ENCODE measurements at places on chromosomes 12 and 14.

GRCh38 chr14:54366736-54367735, 29.8 kb upstream of the CDKN3 start:
- DNase-seq = peak; percentile 45

DNA sequence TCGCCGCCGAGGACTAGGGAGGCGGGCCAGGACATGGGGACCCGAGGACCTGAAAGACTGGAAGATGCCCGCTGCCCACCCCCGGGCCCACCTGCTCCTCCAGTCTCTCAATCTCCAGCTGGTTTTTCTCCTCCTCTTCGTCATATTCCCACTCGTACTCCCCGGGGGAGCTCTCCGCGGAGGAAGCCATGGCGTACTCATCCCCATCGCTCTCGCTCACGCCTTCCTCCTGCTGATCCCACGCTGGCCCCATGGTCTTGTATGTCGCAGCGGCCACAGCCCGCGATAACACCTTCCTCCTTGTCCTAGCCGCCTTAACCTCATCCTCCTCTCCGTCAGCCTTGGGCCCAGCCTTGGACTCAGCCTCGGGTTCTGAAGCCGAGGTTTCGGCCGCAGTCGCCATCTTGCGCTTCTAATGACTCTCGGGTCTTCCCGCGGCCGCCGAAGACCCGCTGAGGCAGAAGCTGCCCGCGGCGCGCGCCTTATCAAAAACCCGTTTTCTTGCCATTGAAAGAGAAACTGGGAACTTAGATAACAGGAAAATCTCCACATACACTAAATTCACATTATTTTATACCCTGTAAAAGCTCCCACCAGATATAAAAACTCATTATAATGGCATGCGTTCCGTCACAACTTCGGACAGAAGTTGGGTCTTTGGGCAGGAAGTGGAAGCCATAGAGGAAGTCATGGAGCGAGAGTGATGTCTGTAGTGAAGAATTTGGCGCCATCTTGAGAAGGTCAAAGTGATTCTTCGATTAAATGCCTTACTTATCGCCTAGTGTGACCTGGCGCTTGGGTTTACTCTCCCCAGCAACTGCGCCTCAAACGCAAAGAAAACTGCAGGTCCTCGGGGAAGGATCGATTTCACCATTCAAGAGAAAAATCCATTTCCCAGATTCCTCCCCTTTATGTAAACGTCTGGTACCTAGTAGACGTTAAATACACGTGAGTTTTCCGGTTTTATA, at the start of gene SART3:
Gene SART3, minus strand, starts transcription at position 422 of the 968 bp plus-strand sequence. Its CDS starts 19 bp downstream, at position 403.
- peak; percentile 96 for DNase-seq

- peak; percentile 2 for DNase-seq
These were observed 225.4 kb downstream of the APAF1 start for GRCh38 chr12:98870504-98870903.

DNA sequence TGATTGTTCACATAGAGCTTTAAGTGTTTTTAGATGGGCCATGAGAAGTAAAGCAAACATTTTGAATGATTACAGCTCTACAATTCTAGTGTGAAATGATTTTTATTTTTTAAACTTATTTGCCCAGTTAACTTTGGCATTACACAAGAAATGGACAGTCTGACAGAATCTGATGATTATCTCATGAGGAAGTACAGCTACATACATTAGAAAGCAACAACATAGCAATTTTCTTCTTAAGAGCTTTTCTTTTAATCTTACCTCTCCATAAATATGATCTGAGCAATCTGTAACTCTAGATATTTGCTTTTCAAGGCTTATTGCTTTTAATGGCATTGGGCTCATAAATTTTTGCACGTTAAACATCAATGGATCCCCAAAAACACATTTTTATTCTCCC, 26.5 kb upstream of the PPP1R12A start:
- DNase-seq = no peak

DNA sequence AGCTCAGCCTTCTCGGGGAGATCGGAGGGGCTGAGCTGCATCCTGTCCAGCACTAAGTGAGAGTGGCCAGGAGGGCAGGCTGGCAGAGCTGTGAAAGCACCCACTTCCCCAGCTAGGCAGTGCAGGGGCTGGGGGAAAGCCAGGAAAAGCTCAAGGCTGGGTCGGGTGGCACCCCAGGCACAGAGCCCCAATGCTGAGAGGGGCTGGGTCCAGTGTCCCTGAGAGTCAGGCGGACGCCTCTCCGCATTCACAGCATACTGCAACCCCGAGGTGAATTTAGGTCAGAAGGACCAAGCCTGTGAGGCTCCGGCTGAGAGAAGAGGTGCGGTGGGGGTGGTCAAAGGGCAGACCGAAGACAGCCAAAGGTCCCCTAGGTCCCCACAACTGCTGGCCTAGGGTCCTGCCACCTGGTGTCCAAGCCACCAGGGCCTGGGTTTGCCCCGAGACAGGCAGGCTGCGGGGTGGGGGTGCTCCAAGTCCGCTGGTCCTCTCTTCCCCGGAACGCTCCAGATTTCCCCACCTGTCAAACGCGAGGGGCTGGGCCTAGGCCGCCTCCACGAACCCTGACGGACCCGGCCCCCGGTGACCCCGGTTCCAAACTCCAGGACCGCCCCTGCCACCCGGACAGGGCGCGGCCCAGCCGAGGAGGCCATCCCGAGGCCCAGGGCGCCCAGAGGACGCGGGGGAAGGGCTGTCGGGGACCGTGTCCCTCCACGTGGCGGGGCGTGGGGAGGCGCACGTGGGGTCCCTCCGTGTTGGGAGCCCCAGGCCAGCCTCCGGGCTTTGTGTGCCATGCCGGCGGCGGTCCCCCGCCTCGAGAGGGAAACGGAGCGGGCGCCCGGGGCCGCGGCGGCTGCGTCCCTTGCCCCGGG, 527 bp downstream of the CAMKK2 start:
- DNase-seq = peak; percentile 30

- DNase-seq = no peak
These were observed at the start of gene KRT4 for GRCh38 chr12:52813885-52814709. Gene KRT4, minus strand, starts transcription at chr12:52814116. Its CDS starts 58 bp downstream, at chr12:52814058.

- DNase-seq = no peak
These were observed 9.2 kb downstream of the CD69 start for GRCh38 chr12:9751204-9752144.

- DNase-seq = no peak
These were observed 21.1 kb upstream of the LRTM2 start for GRCh38 chr12:1799051-1799881.

GRCh38 chr14:30657050-30657449, 34.9 kb downstream of the SCFD1 start:
- no peak for DNase-seq

GRCh38 chr14:92655419-92656201, 92.8 kb downstream of the LGMN start:
- DNase-seq = no peak

DNA sequence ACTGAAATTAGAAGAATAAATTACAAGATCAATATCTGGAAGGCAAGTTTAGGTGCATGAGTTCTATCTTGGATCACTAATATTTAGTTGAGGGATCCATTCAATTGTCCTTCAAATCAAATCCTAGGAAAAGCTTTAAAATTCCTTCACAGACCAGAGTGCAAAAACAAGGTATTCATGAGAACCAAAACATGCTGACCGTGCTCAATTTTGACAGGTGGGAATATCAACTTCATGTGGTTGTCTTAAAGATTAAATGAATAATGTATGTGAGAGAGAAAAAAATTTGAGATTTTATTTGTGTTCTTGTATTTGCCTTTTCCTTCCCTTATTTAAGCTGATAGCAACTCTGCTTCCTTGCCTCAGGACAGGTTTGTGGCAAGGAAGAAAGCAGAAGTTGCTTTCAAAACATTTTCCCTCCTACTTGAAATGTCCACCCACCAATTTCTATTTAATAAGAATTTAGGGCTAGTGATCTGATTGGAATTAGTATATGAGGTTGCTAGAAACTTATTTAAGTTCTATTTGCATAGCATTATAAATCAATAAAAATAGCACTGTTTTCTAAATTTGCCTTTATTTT, 4.9 kb upstream of the PPP1R12A start:
- no peak for DNase-seq

- DNase-seq = peak; percentile 43
These were observed 15.8 kb downstream of the TSPAN8 start for GRCh38 chr12:71142016-71142415.

GRCh38 chr14:88326352-88327103, 3.5 kb upstream of the KCNK10 start:
- no peak for DNase-seq

DNA sequence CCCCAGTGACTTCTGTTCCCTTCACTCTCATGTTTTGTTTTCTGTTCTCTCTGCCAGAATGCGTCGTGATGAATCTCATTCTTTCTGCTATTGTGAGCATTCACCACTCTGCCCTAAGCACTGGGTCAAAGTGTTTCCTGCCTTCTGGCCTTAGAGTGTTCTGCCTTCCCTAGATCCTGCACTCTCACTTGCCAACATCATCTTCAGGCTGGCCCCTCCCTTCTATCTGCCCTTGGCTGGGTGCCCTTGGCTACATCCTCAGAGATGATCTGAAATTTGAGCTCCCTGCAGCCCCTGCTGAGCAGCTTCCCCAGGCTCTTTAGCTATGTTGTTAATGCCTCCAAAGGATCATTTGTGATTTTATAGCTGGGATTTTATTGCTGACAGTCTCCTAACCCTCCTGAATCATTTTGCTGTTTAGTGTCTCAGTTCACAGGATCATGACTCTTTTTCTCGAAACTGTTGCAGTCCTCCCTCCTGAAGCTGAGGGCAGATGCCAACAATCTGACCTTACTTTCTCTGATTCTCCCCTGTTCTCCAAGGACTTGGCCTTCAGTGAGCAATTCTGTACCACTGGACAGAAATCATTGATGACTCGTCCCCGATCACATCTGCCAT, 4.5 kb downstream of the DHRS2 start:
- DNase-seq = peak; percentile 84

DNA sequence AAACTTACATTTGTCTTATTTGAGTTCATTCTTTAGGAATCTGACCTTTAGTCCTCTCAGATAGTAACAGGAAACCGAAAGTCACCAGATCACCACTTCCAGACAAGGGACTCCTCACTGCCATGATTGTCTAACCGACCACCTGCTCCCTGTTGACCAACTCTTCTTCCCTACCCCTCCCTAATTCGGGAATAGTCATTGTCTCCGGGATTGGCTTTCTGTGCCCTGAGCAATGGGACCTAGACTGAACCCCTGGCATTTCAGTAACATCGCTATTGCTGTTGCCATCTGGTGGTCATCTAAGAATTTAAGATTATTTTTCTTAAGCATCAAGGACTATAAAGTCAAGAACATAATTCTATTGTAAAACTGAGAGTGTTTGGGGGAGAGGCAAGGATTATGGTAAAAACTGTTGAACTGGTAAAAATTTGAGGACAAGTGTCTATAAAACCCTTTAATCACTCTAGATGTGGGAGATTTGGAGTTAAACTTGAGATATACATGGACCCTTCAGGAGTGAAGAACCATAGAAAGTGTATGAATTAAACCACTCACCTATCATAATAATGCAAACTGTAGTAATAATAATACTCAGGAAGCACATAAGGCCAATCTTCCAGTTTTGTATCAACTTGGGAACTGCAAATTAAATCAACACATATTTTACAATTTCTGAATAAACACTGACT, 6.3 kb downstream of the CLEC2A start:
- peak; percentile 35 for DNase-seq

GRCh38 chr14:72736308-72736707, 157.6 kb downstream of the DPF3 start:
- peak; percentile 19 for DNase-seq

DNA sequence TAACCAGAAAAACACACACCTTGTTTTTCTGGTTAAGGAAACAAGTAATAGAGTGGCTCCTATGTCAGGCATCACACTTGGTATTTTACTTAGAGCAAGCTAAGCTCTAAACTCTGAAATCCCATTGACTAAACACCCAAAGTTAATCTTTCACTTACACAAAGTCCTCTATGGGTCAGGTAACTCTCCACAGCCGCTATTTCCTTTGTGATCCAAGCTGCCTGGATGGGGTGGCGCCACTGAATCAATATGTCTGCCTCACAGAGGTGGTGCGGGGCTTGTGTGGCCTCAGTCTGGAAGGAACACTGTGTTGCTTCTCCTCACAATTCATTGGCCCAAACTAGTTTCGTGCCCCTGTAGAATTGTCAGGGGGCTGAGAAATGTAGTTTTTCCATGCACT, 160.0 kb upstream of the E2F7 start:
- no peak for DNase-seq

- no peak for DNase-seq
These were observed 254.7 kb downstream of the ADGRD1 start for GRCh38 chr12:131208425-131208824.
